ENCODE measurements at places on chromosomes 11 and 22.

GRCh38 chr11:75107187-75107586 lies 10.5 kb upstream of the OR2AT4 start:
- no peak for DNase-seq

DNA sequence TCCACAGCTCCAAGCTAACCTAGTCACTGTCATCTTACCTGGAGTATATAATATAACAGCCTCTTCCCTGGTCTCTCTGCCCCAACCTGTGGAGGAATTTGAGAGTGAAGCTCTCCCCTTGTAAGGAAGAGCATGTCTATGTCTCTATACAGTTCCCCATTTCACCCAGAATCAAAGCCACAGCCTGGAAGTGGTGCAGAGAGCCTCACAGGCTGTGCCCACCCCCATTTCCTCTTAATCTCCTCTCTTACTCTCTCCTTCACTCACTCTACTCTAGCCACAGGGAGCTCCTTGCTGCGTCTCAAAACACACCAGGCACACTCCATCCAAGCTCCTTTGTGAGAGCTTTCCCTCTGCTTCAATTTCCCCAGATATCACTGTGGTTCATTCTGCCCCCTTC lies 302.5 kb upstream of the ISX start:
- DNase-seq: no peak

- DNase-seq: no peak
Measured at GRCh38 chr11:117279711-117280376, 11.3 kb upstream of the BACE1-AS start.

DNA sequence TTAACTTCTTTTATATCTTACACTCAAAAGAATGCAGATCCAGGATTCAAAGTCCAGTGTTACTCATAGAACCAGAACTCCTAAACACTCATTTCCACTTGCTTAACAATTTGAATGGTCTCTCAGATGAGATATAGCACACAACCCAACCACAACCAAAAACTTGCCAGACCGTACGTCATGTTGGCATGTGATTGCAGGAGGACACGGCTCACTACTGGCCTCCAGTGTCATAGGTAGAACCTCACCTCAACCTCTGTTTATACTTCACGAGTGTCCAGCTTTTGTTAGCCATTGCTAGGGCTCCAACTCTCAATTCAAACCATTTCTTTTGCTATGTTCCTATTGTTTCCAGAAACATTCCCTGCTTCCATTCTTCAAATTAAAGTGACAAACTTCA lies 58.5 kb upstream of the PDGFD start:
- DNase-seq: no peak

DNA sequence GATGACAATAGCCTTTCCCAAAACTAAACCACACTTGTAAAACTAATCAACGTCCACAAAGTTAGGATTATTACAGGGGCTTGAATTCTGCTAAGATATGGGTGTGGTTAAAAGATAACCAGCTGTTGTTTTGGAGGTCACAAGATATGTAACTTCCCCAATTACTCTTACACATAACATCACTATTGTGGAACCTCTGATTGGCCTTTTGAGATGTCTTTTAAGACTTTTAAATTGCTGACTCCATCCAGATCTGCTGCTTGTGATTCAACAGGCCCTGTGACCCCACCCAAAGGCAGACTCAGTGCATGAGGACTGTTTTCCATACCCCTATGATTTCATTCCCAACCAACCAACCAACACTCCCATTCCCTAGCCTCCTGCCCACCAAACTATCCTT lies 893.9 kb downstream of the OPCML start:
- DNase-seq: no peak
